Lung (tissue), 17 donors: ENCODE measurements at places on chromosomes 6 and 20. TPM values are rescaled to one million over a fixed set of nuclear protein-coding genes. Genes with fewer than 3 reads are reported as not detected.
A peak's percentile ranks its signal among the peaks of the same experiment; 100 is the strongest.

TFAP2A gene
- polyA plus RNA-seq = 0.55 TPM

DNA sequence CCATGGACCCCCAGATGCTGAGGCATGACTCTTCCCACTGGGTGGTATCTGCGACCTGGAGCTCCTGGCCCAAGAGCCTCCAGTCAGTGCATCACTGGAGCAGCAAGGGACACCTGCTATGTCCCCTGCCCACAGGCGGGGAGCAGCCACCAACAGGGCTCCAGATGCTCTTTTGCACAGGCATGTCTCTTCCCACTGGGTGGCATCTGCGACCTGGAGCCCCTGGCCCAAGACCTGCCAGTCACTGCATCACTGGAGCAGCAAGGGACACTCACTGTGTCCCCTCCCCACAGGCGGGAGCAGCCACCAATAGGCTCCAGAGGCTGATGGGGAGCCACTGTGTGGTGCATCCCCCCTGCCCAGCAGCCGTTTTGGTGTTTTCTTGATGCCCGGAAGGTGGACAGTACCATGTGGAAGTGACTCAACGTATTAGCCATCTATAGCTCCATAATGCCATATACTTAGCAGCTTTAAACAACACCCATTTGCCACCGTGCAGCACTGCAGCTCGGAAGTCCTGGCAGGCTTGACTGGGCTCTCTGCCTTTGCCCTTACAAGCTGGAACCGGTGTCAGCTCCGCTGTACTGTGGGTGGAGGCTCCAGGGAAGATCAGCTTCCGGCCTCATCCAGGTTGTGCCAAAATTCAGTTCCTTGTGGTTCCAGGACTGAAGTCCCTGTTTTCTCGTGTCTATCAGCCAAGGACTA, 124.9 kb upstream of the CST7 start:
- no peak for DNase-seq

DLL1 gene
- polyA plus RNA-seq = 10.2 TPM

TNFRSF6B gene
- 195 TPM for polyA plus RNA-seq

TM9SF4 gene
- 41.2 TPM for polyA plus RNA-seq

CST7 gene
- polyA plus RNA-seq = 11.9 TPM

DNA sequence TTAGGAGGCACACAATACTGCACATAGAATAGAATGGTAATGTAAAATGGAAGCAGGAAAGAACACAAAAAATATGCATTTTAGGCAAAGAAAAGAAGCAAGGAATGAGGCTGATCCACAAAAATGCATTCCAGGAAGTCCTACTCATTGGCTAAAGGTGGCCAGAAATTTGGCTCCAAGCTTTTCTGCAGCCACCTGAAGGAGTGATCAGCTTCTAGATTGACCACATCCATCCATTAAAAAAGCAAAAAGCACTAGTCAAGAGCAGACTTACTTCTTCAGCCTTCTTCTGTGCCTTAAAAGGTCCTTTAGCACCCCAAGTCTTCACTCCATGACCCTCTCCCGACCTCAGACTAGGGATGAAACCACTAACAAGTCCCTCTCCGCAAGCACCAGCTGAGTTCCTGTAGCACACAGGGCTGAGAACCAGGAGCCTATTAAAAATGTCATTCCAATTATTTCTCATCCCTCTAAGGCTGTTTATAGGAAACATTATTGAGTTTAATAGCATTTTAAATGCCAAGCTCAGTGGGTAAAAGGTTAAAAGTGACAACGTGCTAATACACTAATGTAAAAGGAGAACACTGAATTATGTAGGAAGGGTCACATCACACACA, 36.5 kb downstream of the TRAM2 start:
- no peak for DNase-seq

DNA sequence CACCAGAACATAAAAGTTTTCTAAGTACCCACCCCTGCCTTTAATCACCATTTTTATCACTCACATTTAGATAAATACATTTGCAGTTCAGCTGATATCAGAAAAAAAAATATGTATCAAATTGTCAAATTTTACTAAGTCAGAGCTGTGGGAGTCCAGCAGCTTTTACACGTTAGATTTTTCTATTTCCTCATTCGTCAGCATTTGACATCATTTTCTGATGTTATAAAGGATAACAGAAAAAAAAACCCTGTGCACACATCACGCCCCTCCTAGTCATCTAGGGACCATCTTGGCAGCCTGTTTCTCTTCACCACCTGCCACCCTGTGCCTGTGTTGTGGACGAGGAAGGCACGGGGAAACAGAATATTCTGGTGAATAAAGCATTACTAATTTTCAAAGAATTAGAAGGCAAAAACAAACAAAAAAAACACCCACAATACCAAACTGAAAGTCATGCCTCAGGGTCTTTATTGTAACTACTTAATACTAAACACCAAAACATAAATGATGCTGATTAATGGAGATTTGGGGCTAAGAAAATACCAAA, 12.4 kb downstream of the B4GALT5 start:
- no peak for DNase-seq

GJA1 gene
- polyA plus RNA-seq = 71.5 TPM

SYCP2 gene
- polyA plus RNA-seq = 3.1 TPM

SAMD5 gene
- polyA plus RNA-seq = 2.0 TPM

DNA sequence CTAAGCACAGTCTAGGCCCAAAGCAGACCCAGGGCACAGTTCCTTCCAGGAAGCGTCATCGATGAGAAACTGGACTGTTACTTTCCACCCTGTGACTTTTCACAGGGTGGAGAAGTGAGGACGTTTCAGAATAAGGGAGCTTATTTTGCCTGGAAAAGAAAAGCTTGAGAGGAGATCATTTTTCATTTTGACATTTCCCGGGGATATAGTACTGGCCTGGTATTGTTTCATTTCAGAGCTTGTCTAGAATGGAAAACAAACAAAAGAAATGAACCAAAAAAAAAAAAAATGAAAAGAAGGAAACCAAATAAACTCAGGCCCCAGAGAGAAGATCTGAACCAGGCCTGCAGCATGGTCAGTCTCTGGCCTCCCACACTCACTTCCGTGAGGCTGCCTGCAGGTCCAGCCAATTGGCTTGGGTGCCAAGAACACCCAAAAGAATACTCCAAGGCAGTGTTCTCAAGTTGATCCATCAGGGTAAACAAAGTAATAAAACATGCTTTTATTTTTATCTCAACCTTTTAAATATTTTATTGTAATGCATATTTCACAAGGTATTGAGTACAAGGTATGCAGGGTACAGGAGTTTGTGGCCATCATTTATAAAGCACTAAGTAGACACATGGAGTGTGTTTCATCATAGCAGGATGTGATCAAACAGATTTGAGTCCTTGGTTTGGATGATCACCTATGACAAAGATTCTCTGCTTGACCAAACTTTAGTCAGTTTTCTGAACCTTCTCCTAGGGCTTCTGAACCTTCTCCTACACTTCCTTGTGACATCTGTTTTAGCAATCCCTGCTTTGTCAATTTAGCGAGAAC, 176.9 kb upstream of the GGTLC1 start:
- peak; percentile 6 for DNase-seq

DNA sequence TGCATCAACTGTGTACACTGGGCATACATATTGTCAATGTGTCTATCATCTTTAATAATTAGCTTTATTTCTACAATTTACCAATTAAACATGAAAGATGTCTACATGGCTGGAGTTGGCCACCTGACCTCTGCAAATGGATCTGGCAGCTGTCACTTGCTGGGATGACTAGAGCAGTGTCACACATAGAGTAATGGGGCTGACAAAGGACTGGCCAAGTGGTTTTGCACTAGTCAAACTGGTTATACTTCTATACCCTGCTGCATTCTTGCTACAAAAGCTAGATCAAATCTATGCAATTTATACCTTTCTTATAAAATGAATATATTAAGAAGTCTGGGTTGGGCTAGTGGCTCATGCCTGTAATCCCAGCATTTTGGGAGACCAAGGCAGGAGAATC, 99.3 kb downstream of the SESN1 start:
- peak; percentile 29 for DNase-seq

DNA sequence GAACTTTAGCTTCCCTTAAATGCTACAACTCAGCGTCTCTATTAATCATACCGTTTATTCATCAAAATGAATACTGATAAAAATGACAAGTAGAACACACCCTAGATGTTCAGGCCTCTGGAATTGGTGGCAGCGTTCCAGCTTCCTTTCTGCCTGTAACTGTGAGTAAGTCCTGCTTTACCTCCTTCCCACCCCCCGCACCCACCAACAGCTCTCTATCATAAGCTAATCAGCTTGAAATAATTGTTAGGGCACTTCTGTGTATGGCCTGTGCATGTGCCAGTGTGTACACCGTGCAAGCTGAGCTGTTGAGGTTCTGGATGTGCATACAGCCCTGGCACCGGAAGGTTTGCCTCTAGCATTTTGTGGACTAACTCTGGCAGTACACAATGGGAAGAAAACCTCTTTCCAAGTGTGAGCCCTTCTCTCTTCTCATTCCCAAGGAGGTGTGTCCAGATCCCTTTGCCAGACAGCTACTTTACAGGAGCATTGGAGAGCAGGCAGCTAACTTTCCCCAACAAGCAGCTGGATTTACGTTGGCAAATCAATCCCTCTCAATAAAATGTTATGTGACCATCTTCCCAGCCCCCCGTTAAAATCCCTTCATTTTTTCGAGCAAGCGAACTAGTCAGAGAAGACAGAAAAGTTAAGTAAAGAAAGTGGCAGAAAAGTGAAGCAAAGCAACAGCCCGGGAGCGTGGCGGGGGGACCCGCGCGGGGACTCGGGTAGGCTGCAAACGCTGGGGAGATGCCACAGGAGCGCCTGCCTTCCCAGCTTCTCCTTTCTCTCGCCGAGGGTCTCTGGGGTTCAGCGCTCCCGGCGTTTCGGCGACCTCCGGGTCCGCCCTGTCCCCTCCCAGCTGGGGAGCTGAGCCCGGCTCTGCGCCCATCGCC, 803 bp upstream of the ADGRG6 start:
- peak; percentile 83 for DNase-seq

SENP6 gene
- 42.2 TPM for polyA plus RNA-seq

- no peak for DNase-seq
Observed at GRCh38 chr6:138654715-138655634, 118.6 kb upstream of the CCDC28A start.

DNA sequence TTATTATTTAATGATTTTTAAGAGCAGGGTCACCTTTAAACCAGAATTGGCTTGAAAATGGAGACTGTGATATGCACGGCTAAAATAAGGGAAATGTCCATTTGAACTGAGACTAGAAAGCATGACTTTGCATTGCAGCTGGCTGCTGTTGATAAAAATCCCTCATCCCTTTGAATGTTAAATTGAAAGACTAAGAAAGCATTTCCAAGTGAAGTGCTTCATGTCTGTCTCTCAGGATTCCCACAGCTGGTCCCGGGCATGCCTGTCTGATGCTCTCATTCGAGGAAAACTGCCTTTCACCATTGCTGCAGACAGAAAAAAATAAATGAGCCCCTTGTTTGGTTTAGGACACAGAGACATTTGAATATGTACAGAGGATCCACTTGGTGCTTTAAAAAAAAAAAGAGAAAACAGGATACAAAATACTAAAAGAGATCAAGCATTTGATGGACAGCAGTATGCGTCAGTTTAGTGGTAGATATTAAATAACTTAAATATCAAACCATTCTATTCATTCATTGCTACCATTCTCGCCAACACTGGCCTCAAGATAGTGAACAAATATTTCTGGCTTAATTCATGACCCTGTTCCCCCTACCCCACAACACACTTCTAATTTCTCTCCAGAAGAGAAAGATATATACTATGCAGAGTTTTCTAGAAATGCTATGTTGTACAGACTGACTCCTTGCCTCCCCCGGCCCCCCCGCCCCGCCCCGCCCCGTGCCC, 55.0 kb downstream of the TBC1D7 start:
- DNase-seq = no peak

DNA sequence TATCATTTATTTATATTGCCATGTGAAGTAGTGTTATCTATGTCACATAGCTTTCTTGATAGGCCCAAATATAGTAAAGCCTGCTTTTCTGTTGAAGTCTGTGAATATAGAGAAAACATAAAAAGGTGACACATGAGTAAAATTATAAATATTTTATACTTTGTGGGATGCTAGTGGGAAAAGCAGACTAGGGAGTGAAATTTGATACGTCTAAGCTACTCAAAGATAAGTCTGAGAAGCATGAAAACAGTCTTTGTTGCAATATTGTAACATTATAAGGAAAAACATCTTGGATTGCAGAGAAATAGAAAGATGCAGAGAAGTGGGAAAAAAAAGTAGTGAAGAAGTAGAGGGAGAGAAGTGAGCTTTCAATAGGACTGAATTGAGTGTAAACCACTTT, 75.4 kb downstream of the ZNF292 start:
- DNase-seq = no peak

GRCh38 chr6:146041282-146041681, 12.4 kb downstream of the GRM1 start:
- peak; percentile 5 for DNase-seq

- no peak for DNase-seq
Observed at GRCh38 chr6:30963641-30964040, 19.9 kb upstream of the MUC21 start.

GRCh38 chr6:138795809-138796603, at the start of gene ECT2L:
TSS of gene ECT2L (plus strand) at chr6:138796087. CDS start at chr6:138813275, 17,188 bp downstream.
- DNase-seq = peak; percentile 84

GRCh38 chr6:24321538-24322162, 36.2 kb downstream of the DCDC2 start:
- DNase-seq = no peak

- no peak for DNase-seq
Observed at GRCh38 chr6:42158631-42159030, 14.5 kb upstream of the GUCA1A start.

- DNase-seq = no peak
Observed at GRCh38 chr6:68196645-68197044, 438.4 kb upstream of the ADGRB3 start.

GRCh38 chr6:147974376-147974775, 368.3 kb upstream of the SASH1 start:
- no peak for DNase-seq

CDSN gene
- 0.10 TPM for polyA plus RNA-seq

ZSCAN31 gene
- 7.4 TPM for polyA plus RNA-seq

GRCh38 chr6:136511397-136511796, 38.8 kb downstream of the MAP7 start:
- no peak for DNase-seq

GRCh38 chr6:7138046-7138531, 30.3 kb downstream of the RREB1 start:
- no peak for DNase-seq

GRCh38 chr6:138107752-138108592, 753 bp upstream of the PERP start:
- DNase-seq = peak; percentile 21

R3HDML gene
- polyA plus RNA-seq = not detected

IL17A gene
- polyA plus RNA-seq = not detected

DNA sequence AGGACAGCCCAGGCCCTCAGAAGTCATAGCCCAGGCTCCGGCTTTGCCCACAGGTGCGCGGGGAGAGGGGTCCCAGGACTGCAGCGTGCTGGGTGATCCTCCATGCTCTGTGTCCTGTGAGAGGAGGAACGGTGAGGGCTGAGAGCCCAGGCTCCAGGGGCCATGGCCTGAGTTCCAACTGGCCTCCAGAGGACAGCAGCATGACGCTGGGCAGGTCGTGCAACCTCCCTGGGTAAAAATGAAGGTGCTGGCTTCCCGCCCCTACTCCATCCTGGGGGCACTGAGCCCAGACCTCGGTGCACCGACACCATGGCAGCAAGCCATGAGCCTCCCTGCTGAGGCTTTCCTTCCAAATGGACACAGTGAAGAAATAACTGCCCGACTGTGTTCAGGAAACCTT, 305.4 kb downstream of the TAF4 start:
- DNase-seq = no peak

PAX1 gene
- 0.06 TPM for polyA plus RNA-seq

DPPA5 gene
- not detected for polyA plus RNA-seq

CYP39A1 gene
- polyA plus RNA-seq = 3.6 TPM
